ENCODE measurements at places on chromosomes 6 and 20. TPM values are rescaled to one million over a fixed set of nuclear protein-coding genes. Genes with fewer than 3 reads are reported as not detected.

The TINAG gene
- 0.08 TPM for total RNA-seq

The SMPD2 gene
- 14.6 TPM for total RNA-seq

The GSTA1 gene
- total RNA-seq = not detected

The MLIP gene
- not detected for total RNA-seq

The C20orf96 gene
- total RNA-seq = 10.9 TPM

The CCDC170 gene
- 0.10 TPM for total RNA-seq

The SRMS gene
- not detected for total RNA-seq
